Suppressor macrophage (primary cell): ENCODE measurements at places on chromosomes 16 and 17.

- no peak for DNase-seq
These were observed 8.2 kb downstream of the MMP2 start for GRCh38 chr16:55487048-55487803.

- DNase-seq = peak; percentile 13
These were observed 601 bp downstream of the SPNS1 start for GRCh38 chr16:28975158-28975599.

GRCh38 chr17:56756536-56756935 is 77.2 kb downstream of the C17orf67 start:
- no peak for DNase-seq

GRCh38 chr17:79993390-79994227 is 42.1 kb downstream of the TBC1D16 start:
- DNase-seq = peak; percentile 79

GRCh38 chr16:4613636-4614570 is 785 bp downstream of the UBALD1 start:
- DNase-seq = peak; percentile 52

GRCh38 chr17:44002141-44002848 is 2.1 kb upstream of the NAGS start:
- no peak for DNase-seq

DNA sequence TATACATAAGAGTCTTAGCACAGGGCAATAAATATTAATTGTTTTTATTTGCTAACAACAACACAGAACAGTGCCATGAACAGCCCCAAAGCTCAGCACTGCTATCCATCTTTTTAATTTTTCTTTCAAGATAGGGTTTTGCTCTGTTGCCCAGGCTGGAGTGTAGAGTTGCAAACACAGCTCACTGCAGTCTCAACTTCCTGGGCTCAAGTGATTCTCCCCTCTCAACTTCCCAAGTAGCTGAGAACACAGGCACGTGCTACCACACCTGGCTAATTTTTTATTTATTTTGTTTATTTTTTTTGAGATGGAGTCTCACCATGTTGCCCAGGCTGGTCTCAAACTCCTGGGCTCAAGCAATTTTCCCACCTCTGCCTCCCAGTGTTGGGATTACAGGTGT is 47.6 kb upstream of the AKAP1 start:
- DNase-seq = no peak

DNA sequence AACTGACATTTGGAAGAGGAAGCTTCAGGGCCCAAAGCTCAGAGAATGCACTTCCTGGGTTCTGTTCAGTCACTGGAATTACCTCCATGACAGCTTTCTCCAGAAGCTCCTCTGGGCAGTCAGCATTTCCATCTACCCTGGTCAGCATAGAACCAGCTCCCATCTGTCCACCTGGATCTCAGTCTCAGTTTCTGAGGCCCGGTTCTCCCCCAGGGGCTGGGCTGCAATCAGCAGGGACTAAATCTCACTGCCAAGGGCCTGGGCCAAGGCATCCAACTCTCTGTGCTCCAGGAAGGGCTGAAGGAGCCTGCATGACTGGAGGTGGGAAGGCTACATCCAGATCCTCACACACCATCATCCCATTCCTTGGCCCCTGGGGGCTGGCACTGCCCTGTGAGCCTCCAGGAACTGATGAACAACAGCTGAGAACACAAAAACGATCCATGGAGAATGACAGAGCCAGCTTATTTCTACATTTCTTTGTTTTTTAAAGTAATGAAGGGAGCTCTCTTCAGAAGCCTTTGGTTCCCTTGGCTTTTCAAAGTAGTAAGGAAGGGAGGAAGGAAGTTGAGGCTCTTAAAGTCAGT is 66.3 kb upstream of the MRTFB start:
- DNase-seq = no peak

DNA sequence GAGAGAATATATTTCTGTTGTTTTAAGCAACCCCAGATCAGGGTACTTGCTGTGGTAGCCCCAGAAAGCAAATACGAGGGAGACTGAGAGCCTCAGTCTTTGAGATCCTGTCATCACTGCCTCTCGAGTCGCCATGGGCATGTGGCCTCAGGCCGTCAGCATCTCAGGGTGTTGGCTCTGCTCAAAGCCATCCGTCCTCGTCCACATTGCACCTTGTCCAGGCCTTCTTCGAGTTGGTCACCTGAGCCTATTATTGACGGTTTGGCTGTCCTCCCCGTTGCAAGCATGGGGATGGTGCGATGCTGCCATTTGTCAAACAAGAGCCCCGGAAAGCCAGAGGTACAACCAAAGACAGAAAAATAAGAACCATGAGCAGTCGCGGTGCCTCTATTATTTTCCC is 136.9 kb downstream of the IRF8 start:
- DNase-seq = no peak

DNA sequence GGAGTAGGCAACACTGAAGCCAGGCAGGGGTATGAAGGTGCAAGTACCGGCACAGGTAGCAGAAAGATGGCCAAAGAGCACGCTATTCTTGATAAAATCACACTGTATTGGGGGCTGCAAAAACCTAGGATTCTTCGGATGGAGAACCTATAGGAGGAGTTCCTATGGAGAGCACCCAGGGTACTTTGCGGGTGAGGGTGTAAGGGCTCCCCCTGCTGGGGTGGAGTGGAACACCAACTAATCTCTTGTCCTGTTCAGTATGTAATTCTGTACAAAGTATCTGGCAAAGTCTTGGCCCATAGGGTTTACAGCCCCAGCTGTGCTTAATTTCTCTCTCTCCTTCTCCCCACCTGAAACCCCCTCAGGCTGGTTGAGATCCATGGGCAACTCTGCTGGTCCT is 393.1 kb upstream of the ASIC2 start:
- peak; percentile 39 for DNase-seq

- no peak for DNase-seq
These were observed 323.7 kb upstream of the CDH11 start for GRCh38 chr16:65445313-65446260.

DNA sequence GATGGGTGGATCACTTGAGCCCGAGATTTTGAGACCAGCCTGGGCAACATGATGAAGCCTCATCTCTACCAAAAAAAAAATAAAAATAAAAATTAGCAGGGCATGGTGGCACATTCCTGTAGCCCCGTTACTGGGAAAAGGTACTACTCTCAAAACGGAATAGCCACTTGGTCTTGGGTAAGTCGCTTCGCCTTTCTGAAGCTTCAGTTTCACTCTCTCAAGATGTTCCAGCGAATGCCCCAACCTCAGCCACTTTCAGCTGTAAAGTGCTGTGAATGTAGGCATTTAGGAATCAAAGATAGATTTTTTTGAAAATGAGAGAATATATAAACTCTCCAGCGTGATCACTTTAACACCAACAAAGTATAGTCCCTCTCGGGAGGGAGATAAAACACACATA is 154.1 kb upstream of the HS3ST3A1 start:
- no peak for DNase-seq

GRCh38 chr16:56852401-56852730 is 12.6 kb upstream of the SLC12A3 start:
- no peak for DNase-seq

DNA sequence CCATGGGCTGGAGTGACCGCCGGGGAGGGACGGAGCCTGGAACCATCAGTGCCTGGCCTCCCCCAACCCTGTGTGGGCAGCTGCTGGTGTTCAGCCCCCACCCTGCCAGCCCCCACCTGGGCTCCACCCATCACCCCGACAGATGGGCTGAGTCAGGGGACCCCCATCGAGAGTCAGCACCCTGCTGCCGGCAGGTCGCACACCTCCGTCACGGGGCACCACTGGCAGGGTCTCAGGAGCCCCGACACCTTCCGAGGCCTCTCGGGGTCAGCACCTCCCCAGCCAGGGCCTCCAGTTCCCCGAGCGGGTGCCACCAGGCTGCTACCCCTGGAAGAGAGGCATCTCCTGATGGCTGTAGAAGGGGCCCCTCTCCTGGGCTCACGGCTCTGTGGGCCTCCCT is 38.3 kb upstream of the ACSF3 start:
- no peak for DNase-seq

DNA sequence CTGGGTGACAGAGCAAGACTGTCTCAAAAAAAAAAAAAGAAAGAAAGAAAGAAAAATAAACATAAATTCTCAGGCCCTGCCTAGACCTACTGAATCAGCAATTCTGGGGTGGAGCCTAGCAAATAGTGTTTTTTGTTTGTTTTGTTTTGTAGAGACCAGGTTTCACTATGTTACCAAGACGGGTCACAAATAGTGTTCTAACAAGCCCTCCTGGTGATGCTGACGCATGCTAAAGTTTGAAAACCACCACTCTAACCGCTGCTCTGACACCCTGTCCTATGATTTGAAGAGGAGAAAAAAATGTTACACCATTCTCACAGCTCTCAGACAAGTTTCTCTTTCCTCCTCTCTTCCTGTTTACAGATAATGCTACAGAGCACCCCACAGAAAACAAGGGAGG is 1.5 kb downstream of the MRPL10 start:
- no peak for DNase-seq

DNA sequence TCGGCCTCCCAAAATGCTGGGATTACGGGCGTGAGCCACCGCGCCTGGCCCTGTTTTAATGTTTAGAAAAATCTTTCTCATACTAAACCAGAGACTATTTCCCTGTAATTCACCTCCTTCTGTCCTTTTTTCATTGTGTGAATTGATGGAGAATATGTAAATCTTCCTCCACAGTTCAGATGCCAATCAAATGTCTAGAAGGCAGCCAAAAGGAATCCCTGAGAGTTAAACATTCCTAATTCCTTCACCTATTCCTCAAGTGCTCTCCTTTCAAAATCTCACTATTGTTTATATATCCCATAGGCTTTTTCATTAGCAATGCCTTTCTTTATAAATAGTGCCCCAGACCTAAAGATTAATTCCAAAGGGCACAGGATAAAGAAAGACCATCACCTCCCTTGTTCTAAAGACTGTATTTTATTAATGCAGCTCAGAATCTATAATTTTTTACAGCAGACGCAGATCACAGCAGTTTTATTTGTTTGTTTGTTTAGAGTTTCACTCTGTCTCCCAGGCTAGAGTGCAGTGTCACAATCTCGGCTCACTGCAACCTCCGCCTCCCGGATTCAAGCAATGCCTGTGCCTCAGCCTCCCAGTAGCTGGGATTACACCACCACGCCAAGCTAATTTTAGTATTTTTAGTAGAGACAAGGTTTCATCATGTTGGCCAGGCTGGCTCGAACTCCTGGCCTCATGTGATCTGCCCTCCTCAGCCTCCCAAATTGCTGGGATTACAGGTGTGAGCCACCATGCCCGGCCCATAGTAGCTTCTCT is 30.5 kb downstream of the COPZ2 start:
- peak; percentile 77 for DNase-seq
